DMS79 treated with DMSO at 0.1 percent for 48 hours (cell line): ENCODE measurements at places on chromosomes 16 and 17.

DNA sequence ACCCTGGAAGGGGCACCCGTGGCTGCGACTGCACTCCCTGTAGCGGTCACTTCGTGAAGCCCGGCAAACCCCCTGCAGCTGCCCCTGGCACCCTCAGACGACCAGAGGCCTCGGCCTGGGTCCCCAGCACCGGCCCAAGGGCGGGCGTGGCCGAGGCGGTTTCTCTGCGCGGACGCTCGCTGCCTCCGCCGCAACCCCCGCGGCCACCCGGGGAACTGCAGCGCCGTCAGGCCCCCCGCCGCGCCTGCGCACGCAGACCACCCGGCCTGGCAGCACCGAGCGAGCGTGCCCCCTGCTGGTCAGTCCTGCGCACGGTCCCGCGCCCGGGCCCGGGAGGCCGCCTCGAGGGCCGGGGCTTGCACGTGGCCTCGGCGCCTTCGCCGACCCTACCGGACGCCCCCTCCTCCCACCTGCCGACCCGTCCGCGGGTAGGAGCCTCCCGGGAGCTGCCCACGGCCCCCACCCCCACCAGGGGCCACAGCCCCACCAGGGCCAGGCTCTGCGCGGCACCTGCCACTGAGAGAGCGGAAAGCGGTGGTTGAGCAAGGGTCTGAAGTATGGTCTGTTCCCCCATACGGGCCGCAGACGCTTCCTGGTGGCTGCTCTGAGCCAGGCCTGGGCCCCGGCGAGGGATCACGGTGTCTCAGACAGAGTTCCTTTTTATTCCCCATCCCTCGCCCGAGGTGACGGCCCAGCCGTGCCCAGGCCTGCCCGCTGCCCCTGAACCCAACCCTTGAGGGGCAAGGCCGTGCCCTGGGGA, 11.5 kb upstream of the HS3ST6 start:
- DNase-seq, result peak; percentile 61

DNA sequence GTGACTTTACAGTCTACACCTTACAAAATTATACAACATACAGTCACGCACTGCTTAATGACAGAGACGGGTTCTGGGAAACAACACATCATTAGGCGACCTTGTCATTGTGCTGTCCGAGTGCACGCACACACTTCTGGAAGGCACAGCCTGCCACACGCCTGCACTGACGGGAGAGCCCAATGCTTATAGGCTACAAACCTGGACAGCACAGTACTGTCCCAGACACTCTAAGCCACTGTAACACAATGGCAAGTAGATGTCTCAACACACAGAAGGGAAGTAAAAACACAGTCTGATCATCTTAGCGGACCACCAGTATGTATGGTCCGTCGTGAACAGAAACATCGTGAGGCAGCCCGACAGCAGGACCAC, 29.8 kb downstream of the KLHDC4 start:
- no peak for DNase-seq

DNA sequence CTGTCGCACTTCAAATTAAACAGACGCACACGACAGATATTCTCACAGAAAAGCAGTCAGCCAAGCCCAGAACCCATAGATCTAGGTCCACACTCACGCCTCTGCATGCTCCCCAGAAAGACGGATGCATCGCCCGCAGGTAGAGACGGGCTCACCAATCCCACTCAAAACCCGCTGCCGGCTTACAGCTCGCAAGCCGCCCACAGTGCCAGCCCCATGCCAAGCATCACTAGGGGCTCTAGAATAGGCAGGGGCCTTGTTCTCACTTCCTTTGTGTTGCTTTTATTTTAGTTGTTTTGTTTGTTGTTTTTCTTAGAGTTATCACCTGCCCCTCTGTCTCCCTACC, 336 bp upstream of the BMERB1 start:
- DNase-seq, result no peak

GRCh38 chr16:1538804-1539520, 5.5 kb downstream of the TMEM204 start:
- no peak for DNase-seq

DNA sequence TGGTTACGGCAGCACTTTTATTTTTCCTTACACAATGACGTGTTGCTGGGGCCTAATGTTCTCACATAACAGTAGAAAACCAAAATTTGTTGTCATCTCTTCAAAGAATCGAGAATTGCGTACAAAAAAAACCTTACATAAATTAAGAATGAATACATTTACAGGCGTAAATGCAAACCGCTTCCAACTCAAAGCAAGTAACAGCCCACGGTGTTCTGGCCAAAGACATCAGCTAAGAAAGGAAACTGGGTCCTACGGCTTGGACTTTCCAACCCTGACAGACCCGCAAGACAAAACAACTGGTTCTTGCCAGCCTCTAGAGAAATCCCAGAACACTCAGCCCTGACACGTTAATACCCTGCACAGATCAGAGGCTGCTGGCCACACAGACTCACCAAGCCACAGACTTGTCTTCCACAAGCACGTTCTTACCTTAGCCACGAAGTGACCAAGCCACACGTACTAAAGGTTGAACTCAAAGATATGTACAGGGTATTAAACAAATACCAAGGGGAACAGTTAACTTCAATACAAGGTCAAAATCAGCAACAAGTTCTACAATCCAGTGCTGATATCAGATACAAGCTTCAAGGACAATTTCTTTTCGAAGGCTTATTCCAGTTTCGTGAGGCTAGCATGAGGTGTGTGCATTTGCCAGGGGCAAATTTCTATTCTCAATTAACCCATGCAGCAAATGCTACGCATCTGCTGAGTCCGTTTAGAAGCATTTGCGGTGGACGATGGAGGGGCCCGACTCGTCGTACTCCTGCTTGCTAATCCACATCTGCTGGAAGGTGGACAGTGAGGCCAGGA, 2.4 kb downstream of the ACTG1 start:
- no peak for DNase-seq

DNA sequence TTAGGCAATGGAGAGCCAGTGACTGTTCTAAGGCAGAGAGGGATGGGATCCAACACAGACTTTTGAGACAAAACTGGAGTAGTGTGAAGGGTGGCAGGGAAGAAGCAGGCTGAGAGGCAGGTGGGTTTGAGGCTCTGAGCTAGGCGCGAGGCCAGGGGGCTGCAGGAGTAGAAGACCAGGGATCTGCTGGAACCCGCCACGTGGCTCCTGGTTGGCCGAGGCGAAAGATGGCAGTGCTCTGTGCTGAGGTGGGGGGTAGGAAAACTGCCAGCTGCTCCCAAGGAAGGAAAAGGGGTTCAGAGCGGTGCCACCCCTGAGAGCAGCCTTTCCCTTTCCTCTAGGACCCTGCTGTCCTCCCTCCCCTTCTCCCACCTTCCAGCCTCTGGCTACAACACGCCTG, 5.6 kb downstream of the CD300LG start:
- DNase-seq, result no peak

- no peak for DNase-seq
Measured at GRCh38 chr16:85373741-85374570, 239.2 kb upstream of the GSE1 start.

GRCh38 chr17:80989586-80989913, 2.1 kb upstream of the CHMP6 start:
- DNase-seq, result no peak

DNA sequence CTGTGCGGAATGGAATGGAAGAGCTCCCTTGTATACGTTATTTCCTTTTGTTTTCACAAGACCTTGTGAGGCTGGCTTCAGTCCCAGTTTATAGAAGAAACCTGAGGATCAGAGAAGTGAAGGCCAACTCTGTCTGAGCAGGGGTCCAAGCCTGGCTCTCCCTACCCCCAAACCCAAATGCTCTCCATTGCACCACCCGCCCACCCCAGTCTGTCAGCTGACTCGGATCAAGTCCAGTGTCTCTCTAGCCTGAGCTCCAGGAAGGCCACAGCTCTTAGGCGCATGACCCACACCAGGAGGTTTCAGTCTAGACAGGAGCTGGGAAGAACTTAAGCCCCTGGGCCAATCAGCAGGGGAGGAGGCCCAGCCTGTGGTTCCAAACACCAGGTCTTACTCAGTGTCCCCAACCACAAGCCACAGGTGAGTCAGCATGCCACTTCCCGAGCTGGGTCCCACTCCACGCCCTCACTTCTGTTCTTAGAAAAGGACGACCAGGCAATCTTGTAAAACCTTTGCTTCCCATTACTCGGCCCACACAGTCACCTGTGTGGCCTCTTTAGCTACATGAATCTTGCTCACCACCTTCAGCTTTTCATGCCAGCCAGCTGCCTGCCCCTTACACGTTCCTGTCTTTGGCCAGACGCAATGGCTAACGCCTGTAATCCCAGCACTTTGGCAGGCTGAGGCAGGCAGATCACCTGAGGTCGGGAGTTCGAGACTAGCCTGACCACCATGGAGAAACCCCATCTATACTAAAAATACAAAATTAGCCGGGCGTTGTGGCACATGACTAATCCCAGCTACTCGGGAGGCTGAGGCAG, 27.8 kb downstream of the TK2 start:
- DNase-seq, result no peak

DNA sequence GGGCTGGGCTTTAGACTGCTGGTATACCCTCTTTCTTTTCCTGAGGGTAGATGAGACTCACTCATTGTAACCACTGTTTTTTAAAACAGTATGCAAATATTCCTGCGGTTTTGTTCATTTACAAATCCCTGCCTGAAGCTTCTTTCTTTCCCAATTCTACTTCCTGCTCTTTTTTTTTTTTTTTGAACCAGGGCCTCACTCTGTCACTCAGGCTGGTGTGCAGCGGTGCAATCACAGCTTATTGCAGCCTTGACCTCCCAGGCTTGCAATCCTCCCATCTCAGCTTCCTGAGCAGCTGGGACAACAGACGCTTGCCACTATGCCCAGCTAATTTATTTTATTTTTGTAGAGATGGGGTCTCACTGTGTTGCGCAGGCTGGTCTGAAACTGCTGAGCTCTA, 8.0 kb upstream of the SULT1A1 start:
- no peak for DNase-seq

- DNase-seq, result no peak
Measured at GRCh38 chr17:9755083-9755482, 36.3 kb downstream of the DHRS7C start.

- no peak for DNase-seq
Measured at GRCh38 chr17:29483503-29483902, 83.3 kb downstream of the ABHD15 start.

GRCh38 chr17:41695134-41695661, 6.5 kb downstream of the EIF1 start:
- no peak for DNase-seq

GRCh38 chr16:17313793-17314547, 156.8 kb downstream of the XYLT1 start:
- no peak for DNase-seq

- no peak for DNase-seq
Measured at GRCh38 chr16:7398536-7398935, 65.9 kb downstream of the RBFOX1 start.

DNA sequence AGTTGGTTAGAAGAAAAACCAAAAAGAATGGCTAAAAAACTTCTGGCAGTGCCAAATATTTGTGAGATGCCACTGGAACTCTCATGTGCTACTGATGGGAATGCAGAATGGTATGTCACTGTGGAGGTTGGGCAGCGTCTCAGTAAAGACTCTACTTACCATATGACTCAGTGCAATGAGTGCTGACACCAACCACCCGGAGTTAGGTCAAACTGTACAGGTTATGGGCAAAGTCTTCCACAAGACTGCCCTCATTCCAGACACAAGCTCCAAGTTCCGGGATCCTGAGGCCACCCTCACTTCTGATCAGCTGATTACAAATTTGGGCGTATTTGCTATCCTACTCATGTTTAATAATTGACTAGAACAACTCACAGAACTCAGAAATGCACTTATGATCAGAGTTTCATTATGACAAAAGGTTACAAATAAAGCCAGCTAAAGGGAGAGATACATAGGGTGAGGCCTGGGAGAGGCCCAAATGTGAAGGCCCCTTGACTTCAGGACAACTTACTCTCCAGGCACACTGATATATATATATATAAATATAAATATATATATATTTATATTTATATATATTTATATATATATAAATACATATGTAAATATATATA, 114.9 kb downstream of the TRIM37 start:
- DNase-seq, result no peak

- DNase-seq, result peak; percentile 91
Measured at GRCh38 chr16:6496996-6497395, 835.6 kb upstream of the RBFOX1 start.

DNA sequence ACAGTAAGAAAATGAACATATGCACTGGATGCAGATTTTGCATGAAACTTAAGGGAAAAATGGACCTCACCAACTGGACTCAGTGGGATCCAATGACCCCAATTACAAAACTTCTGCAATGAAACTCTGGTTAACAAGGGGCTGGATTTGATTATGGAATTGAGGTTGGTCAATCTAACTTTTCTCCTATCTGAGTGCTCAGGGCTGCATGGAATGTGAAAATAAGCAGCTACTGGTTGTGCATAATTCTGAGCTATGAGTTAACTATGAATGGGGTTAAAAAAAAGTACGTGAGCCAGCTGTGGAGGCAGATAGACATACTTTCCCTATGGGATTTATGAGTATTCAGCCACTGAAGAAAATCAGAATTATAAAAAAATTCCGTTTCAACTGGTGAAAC, 9.2 kb downstream of the FAM20A start:
- DNase-seq, result no peak

DNA sequence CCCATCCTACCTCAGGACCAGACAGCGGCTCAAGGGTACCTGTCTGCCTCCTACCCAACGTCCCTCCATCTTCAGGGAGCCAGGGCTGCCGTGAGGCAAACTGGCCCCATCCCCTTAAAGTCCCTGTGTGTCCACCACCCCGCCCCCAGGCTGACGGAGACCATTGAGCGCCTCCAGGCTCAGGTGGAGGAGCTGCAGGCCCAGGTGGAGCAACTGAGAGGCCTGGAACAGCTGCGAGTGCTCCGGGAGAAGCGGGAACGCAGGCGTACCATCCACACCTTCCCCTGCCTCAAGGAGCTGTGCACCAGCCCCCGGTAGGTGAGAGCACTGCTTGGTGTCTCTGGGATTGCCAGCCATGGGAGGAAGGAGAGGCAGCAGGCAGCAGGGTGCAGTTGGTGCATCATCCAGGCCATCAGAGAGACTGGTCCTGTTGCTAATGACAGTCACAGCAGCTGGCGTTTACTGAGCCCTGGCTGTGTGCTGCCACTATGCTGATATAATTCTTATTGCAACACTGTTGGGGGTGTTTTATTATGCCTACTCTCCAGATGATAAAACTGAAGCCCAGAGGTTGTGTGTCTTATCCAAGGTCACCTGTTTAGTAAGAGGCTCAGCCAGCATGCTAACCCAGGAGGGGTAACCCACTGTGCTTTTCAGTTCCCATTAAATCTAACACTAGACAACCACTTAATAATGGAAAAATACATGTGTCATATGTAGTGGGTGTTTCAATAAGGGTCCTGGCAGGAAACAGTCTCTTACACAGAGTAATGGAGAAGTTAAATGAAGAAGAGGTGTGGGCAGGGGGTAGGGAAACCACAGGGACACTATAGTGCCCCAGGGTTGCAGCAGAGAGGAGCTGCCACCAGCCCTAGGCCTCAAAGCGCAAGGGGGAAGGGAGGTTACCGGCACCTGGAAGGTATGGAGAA, 10.3 kb upstream of the MRPL58 start:
- no peak for DNase-seq

- DNase-seq, result no peak
Measured at GRCh38 chr16:87138316-87138715, 178.9 kb downstream of the C16orf95 start.
